ENCODE measurements at places on chromosomes 2 and 18.
A peak's percentile ranks its signal among the peaks of the same experiment; 100 is the strongest.

GRCh38 chr18:5982332-5982731 is 87.0 kb upstream of the TMEM200C start:
- DNase-seq: no peak

- DNase-seq: no peak
Measured at GRCh38 chr18:32804134-32804888, 31.5 kb upstream of the KLHL14 start.

GRCh38 chr2:169478745-169479256 is 493 bp upstream of the BBS5 start:
- DNase-seq: no peak

- DNase-seq: no peak
Measured at GRCh38 chr2:216183462-216183861, 74.3 kb downstream of the XRCC5 start.

GRCh38 chr2:23460228-23460627 is 75.2 kb downstream of the KLHL29 start:
- DNase-seq: peak; percentile 41

Measured in SW480 (cell line).